ENCODE measurements at places on chromosomes 12 and 14. TPM values are rescaled to one million over a fixed set of nuclear protein-coding genes. Genes with fewer than 3 reads are reported as not detected.

- DNase-seq, result peak; percentile 26
Measured at GRCh38 chr14:94769391-94770250, at the start of gene GSC. TSS of gene GSC (minus strand) at chr14:94770113. CDS start at chr14:94770015, 98 bp downstream.

GRCh38 chr12:1384910-1385309, 209.5 kb downstream of the FBXL14 start:
- DNase-seq, result no peak

DNA sequence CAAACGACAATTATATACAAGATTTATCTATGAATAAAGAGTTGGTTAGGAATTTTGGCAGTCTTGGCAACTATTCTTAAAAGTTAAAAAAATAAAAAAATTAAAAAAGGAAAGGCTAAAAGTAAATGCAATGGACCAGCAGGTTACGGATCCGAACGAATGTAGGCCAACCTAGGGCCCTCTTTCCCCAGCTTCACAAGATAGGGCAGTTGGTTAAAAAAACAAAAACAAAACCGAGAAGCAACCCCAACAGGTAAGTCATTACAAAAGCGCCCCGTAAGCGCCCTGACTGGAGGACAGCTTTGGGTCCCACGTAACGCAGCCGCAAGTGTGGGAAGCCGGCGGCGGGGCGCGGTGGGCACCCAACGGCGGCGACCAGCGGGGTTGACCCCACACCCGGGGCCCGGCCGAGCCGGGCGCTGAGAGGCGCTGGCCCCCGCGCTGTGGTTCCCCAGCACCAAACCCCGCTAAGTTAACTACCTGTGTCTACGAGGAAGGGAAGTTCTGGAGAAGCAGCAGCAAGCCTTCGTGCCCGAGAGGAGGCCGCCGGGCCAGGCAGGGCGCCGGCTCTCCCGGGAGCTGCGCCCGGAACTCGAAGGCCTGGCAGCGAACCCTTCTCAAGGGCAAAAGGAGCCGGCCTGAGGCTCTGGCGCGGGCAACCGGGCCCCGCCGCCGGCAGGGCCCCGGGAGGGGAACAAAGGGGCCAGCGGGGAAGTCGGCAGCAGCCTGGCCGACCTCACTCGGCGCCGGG, 882 bp downstream of the HECTD1 start:
- DNase-seq, result peak; percentile 33

DNA sequence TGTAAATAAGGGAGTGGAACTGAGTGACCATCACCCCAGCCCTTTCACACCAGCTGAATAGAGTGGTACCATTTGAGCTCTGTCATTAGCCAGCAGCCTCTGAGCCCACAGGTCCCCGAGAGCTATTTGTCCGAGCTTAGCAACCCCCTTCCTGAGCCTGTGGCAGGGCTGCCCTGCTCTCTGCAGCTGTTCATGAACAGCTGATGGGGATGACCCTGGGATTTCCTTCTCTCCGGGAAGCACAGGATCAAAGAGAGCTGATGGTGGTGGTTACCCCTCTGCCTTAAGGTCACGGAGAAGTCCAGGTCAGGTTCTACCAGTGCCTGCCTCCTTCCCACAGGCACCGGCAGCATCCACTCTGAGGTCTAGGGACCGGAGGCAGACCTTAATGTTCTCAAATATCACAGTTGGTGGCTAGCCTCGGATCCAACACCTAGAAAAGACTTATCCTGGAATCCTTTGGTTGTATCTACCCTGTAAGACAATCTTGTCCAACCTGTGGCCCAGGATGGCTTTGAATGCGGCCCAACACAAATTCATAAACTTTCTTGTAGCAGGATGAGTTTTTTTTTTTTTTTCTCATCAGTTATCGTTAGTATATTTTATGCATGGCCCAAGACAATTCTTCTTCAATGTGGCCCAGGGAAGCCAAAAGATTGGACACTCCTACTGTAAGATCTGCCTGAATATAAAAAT, 81.1 kb downstream of the ESRRB start:
- DNase-seq, result no peak

DNA sequence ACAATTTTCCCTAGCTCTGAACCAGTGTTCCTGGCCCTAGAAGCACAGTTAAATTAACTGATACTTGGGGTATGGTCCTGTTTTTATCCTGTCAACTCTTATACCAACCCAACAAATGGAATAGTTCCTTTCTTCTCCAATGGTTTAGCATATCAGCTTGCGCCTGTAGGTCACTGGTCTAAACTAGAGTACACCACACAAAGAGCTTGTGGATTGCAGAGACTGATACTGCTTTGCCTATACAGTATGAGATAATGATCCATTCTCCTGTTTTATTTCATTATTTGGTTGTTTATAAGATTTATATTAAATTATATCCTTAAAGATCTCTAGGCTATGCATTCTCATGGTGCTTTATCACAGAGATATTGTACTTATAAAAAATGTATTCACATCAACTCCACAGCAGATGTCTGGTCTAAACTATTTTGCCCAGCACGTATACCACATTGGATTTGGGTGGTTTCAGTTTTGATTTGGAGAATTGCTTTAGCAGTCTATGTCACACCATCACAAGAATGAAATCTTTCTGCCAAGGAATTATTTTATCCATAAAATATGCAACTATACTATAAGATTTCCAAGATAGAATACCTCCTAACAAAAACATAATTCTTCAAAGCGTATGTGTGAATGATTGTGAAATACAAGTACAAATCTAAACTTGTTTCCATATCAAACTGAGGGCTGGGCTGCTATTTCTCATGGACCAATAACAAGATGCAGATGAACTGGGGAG, 142.1 kb downstream of the SLC16A7 start:
- DNase-seq, result no peak

GRCh38 chr12:121203482-121203881, 6.4 kb upstream of the P2RX4 start:
- DNase-seq, result no peak

DNA sequence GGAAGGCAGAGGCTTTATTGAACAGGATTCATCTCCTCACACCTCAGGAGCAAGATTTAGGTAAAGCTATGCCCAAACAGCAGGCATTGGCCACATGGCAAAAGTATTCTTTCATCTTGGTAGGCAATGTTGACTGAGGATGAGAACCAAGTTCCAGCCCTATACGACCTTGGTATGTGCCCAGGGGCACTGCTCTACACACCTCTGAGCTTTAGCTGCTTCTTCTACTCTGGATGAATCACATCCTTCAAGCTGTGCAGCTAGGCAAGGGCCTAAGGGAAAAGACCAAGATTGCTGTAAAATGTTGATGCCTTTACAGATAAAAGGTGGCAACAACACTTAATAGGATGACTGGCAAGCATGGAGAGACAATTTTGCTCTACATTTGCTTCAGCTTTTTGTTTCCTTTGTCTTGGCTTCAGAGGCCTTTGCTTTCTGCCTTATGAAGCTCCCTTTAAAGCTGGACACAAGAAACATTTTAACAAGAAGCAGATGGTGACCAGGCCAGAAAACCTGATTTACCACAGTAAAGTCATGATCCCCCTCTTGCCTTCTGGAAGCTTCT, 183.3 kb upstream of the KITLG start:
- no peak for DNase-seq

DNA sequence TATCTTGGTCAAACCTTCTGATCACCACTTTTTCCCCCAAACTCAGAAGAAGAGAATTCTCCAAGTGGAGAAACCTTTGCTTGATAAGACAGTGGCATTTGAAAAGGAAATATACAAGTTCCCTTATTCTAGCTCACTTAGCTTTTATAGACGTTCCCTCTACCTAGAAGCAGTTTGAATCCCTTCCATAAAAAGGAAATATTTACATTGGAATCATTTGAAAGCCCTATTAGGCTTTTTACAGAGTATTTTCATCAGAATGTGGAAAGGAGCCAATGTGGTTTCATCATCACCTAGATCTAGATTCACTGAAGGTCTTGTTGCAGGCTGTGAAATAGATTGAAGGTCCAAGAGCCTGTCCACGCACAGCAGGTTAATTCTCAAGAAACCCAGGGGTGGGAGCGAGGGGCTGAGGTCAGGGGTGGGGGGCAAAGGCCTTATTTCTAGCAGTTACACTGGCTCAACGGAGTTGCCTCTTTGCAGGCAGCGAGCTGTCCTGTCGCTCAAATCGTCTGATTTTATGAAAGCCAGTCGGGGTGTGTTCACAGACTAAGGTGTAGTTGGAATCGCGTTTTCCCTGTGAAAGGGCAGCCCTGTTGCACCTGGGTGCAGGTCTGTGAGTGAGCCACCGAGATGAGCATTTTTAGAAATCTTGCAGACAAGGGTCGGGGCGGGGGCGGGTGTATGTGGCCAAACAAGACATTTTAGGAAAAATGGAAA, 45.6 kb downstream of the AACS start:
- no peak for DNase-seq

DNA sequence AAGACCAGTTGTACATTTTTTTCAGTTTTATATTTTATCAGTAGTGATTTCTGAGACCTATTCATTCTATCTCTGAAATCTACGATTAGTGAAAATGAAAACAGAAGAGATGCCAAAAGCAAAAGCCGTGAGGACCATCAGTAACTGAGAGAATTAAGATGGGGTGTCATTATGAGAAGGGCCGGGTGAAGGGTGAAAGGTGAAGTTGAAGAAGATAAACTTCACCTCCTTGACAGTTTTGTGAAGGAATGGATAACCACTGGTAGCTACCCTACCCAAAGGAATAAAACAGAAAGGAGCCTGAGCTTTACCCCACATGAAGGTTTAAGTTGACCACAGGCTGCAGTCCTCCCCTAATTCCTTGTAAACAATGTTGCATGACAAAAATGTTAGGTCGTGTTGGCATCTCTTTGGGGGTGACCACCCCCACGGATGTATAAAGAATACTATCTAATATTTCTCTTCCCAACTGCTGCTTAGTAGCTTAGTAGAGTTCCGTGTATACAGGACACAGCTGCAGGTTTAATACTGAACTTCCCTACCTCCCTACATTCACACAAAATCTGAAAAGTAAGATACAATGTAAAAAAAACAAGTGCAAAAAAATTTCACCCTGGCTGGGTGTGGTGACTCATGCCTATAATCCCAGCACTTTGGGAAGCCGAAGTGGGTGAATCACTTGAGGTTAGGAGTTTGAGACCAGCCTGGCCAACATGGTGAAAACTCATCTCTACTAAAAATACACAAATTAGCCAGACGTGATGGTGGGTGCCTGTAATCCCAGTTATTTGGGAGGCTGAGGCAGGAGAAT, 23.9 kb downstream of the GPR19 start:
- DNase-seq, result no peak

HELB gene
- total RNA-seq, result 1.3 TPM
